Glomerular endothelial cell (primary cell): ENCODE measurements at places on chromosomes 3 and 15. TPM values are rescaled to one million over a fixed set of nuclear protein-coding genes. Genes with fewer than 3 reads are reported as not detected.

Gene DYNLT2B
- 12.6 and 16.5 TPM in 2 replicates for total RNA-seq

Gene NEK10
- 3.4 and 8.5 TPM in 2 replicates for total RNA-seq

Gene HIGD2B
- total RNA-seq, result not detected in 2 replicates

Gene ILDR1
- total RNA-seq, result not detected in 2 replicates

Gene CISH
- total RNA-seq, result 1.9 and 2.5 TPM in 2 replicates

Gene SLC9C1
- total RNA-seq, result not detected in 2 replicates

Gene PLA2G4E
- not detected in 2 replicates for total RNA-seq

Gene AP4E1
- total RNA-seq, result 4.7 and 5.7 TPM in 2 replicates

Gene MYZAP
- total RNA-seq, result 3.1 and 23.0 TPM in 2 replicates

Gene CD200
- 0.92 and 9.9 TPM in 2 replicates for total RNA-seq

Gene GCHFR
- total RNA-seq, result 2.2 and 3.7 TPM in 2 replicates

Gene CACNA2D3
- 0.05 TPM in 1 of 2 replicates, not detected in the other for total RNA-seq

Gene GRAMD1C
- 14.4 and 17.8 TPM in 2 replicates for total RNA-seq

Gene FAM3D
- 0.18 and 1.4 TPM in 2 replicates for total RNA-seq

Gene ZPLD1
- 0.10 TPM in 1 of 2 replicates, not detected in the other for total RNA-seq

Gene ADGRG7
- total RNA-seq, result not detected in 2 replicates

Gene RBP2
- total RNA-seq, result not detected in 2 replicates

Gene GUCA1C
- total RNA-seq, result not detected in 2 replicates

Gene LCTL
- 0.06 TPM in 1 of 2 replicates, not detected in the other for total RNA-seq

Gene LSMEM2
- total RNA-seq, result not detected in 2 replicates

Gene TBC1D21
- total RNA-seq, result not detected in 2 replicates

Gene SLC24A5
- not detected in 2 replicates for total RNA-seq

Gene EPHA3
- 0.34 and 1.1 TPM in 2 replicates for total RNA-seq

Gene ZCWPW2
- 0.18 TPM in 1 of 2 replicates, not detected in the other for total RNA-seq

Gene RASL12
- not detected in 2 replicates for total RNA-seq

Gene SCN11A
- total RNA-seq, result 0.15 and 0.23 TPM in 2 replicates

Gene MAGI1
- total RNA-seq, result 22.1 and 44.9 TPM in 2 replicates

Gene LRRN1
- 0.15 TPM in 1 of 2 replicates, not detected in the other for total RNA-seq

Gene CIDEC
- not detected in 2 replicates for total RNA-seq

Gene AEN
- total RNA-seq, result 61.5 and 65.4 TPM in 2 replicates

Gene ITGA11
- total RNA-seq, result 50.8 and 54.2 TPM in 2 replicates

Gene CNTN3
- not detected in 2 replicates for total RNA-seq

Gene PCSK6
- 19.2 and 24.4 TPM in 2 replicates for total RNA-seq

Gene NR2E3
- 0.10 and 0.41 TPM in 2 replicates for total RNA-seq

Gene DTX3L
- total RNA-seq, result 43.0 and 48.7 TPM in 2 replicates

Gene FAM81A
- total RNA-seq, result 0.41 TPM in 1 of 2 replicates, not detected in the other

Gene NDN
- total RNA-seq, result 47.8 and 63.3 TPM in 2 replicates

Gene CPEB1
- not detected in 2 replicates for total RNA-seq

Gene TNFAIP8L3
- 19.1 and 46.6 TPM in 2 replicates for total RNA-seq

Gene SPINK8
- total RNA-seq, result not detected in 2 replicates

Gene CLRN1
- not detected in 2 replicates for total RNA-seq

Gene NTRK3
- 0.41 TPM in 1 of 2 replicates, not detected in the other for total RNA-seq

Gene TP63
- total RNA-seq, result 0.39 and 0.53 TPM in 2 replicates

Gene AGBL1
- not detected in 2 replicates for total RNA-seq

Gene FETUB
- total RNA-seq, result not detected in 2 replicates

Gene ABHD2
- total RNA-seq, result 34.6 and 47.3 TPM in 2 replicates
